DMS79 treated with DMSO at 0.1 percent for 48 hours (cell line): ENCODE measurements at places on chromosomes 6 and 20.
A peak's percentile ranks its signal among the peaks of the same experiment; 100 is the strongest.

GRCh38 chr6:158040051-158040803, 58.6 kb downstream of the SYNJ2 start:
- DNase-seq, result no peak

DNA sequence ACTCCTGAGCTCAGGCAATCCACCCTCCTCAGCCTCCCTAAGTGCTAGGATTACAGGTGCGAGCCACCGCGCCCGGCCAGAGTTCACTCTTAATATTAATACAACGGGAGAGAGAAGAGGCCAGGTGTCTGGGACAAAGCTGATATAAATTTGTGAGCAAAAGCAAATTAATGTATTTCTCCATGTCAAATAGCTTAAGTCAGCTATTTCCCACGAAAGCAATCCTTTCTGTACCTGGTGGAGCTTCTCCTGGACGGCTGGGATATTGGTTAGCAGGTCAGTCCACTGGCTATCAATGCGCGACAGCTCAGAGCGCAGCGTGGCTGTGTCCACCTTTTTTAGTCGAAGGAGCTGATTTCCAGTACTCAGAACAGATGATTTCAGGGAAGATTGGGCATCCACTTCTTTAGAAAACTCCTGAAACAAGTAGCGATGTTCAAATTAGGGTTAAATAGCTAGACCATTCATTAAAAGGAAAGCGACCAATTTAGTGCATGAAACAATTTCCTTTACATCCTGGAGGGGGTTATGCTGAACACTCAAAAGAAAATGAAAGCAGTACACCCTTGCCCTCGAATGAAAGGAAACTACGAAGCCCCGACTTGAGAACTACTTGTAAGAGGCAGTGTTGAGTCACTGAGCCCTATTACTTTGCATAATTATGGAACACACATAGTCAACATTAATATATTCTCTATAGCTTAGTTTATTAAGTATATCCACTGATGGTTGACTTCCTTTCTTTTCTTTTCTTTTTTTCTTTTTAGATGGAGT, 403.4 kb downstream of the SYNE1 start:
- no peak for DNase-seq

DNA sequence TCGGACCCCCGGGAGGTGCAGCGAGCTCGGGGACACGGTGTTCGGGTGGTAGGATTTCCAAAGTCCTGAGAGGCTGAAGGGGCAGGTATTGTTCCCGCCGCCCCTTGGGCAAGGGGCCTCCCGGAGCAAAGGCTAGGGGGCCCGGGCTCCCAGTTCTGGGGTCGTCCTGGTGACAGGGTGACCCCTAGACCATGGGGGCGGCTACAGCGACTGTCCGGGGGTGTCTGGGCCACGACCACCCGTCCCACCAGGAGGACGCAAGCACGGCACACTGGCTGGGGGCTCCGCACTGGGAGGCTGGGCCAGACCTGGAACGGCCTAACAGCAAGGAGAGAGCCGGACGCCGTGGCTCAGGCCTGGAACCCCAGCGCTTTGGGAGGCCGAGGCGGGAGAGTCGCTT, 55.6 kb downstream of the PRR18 start:
- DNase-seq, result no peak

DNA sequence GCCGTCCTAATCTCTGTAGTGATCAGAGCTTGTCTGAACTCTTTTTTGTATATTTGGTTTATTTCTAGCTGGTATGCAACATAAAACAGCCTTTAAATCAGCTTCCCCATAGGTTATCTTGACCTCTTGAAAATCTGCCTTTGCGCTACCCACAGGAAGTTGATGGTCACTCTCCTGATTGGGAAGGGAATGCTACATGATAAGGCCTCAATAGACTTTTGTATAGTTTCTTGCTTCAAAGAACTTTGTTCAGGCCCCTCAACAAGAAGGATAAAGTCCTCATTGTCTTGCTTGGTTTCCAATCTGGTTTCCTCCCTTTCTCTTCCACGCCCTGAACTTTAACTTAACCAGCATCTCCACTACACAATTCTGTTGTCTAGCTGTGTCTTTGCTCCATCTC, 95.4 kb upstream of the TENT5A start:
- no peak for DNase-seq

- DNase-seq, result no peak
These were observed 27.6 kb downstream of the CD40 start for GRCh38 chr20:46145713-46146112.

- DNase-seq, result no peak
These were observed 62.5 kb upstream of the TIAM2 start for GRCh38 chr6:154932515-154933027.

DNA sequence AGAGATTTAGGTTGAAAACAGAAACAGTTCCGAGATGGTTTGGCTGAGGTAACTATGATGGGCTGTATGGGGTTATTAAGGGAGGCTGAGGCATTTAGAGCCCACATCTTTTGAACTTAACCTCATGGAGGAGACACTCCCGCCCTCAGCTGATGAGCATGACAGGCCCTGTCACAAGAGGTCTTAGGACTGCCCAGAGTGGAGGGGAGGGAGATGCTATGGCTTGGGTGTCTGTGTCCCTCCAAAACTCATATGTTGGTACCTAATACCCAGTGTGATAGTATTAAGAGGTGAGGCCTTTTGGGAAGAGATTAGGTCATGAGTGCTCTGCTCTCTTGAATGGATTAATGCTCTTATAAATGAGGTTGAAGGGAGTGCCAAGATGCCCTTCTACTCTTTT, 126.6 kb downstream of the CDC5L start:
- DNase-seq, result no peak

GRCh38 chr6:21665110-21665391, 71.5 kb downstream of the SOX4 start:
- DNase-seq, result peak; percentile 73

DNA sequence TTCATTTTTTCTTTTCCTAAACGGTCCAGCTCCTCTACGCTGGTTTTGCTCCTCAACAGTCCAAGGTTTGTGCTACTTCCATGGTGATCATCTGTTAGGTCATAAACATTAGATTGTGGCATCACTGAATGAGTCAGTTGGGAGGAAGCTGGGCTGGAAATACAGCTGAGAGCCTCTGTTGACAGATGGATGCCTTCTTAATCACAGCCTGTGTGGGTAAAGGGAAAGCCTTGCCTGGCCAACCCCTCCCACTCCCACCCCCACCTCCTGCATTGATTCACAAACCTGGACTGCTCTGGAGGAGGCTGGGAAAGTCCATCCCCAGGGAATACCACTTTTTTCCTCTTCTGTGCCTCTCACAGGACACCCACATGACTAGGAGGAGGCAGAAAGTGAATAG, 180.6 kb upstream of the CCN2 start:
- DNase-seq, result no peak

- no peak for DNase-seq
These were observed 41.8 kb upstream of the APCDD1L start for GRCh38 chr20:58556961-58557360.

DNA sequence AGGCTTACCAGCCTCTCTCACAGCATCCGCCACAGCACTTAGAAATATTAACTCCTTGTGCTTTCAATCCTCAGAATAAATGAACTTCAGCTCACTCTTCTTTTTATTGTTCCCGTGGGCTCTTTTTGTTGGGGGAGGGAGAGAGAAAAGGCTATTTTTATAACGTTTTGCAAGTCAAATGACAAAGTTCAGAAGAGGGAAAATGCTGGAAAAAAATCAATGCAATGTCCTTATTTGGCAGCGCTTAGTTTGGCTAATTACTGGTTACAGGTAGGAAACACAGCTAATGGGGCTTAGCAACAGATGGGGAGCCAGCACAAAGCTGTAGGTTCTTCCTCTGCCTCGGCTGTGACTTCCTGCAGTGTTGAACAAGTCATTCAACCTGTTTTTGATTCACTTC, 1067.0 kb upstream of the MAP3K7 start:
- peak; percentile 17 for DNase-seq

DNA sequence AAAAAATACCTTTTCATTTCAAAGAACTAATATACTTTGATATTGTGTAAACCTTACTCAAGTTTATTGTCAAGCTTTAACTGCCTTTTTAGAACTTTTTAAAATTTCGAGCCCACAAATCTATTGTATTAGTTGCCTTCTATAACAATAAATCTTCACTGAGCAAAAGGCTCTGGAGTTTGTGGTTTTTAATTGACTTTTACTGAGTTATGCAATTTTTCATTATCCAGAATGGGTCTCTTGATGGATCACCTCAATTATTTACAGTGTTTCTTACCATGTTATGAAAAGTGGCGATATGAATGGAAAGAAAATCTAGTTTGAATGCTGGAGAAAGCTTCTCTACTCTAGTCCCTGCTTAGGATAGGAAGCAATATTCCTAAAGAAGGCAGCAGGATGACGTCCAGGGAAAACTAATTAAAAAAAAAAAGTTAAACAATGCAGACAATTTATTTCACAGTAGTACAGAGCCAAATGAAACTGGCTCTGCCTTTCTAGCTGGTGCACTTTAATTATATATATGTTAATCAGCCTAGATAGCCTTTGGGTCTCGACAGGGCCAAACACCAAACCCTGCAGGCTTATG, 5.0 kb downstream of the ID4 start:
- DNase-seq, result peak; percentile 75

- no peak for DNase-seq
These were observed 260.7 kb downstream of the ALDH8A1 start for GRCh38 chr6:134689177-134689576.

DNA sequence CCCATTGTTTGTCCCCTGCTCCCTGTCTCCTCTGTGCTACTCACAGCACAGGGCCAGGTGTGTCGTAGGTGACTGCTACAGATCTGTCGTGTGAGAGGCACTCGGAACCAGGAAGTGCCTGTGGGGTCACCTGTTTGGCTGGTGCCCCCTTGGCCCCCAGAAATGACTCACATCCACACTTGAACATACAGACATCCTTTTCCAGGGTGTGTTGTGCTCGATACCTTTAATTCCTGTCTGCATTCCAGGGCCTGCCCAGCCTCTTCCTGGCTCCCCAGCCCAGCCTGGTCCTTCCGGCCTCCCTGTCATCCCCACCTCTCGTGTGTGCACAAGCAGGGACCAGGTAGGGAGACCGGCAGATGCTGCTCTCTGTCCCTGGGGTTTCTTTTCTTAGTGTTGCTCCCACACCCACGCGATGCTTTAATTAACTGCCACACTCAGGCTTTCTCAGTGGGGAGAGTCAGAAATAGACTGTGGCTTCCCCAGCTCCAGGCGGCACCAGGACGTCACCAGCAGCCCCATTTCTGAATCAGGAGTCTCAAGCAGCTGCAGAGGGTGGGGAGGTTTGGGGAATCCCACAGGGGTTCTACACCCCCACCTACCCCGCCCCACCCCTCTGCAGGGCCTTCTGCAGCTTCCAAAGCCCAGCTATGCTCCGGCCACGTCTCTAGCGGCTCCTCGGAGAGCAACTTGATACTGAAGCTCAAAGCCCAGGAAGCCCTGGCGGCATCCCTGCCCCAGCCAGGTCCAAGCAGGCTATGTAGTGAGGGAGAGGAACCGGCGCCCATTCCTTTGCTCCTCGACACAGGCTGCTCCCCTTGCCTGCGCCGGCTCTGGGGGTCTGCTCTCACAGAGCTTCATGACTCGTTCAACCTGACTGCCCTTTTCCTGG, 102.2 kb downstream of the SYCP2 start:
- no peak for DNase-seq

DNA sequence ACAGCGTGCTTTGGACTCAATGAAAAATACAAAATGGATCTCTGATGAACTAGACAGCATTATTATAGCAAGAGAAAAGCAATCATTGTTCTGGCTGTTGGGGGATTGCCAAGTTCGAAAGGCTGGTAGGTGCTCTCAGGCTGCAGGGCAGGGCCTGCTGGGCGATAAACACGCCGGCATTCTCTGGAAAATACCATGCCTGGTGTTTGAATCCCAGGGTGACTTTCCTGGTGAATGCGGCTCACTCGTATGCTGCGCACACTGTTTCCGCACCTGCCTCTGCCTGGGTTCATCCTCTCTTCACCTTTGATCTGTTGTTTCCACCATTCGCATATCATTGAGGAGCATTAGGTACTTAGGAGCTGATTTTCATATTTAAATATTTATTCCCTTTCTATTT, 37.4 kb downstream of the GCNT2 start:
- DNase-seq, result peak; percentile 20

- DNase-seq, result no peak
These were observed 216.8 kb downstream of the GJA1 start for GRCh38 chr6:121652223-121652622.

- no peak for DNase-seq
These were observed 5.6 kb upstream of the SLC17A9 start for GRCh38 chr20:62946918-62947317.

DNA sequence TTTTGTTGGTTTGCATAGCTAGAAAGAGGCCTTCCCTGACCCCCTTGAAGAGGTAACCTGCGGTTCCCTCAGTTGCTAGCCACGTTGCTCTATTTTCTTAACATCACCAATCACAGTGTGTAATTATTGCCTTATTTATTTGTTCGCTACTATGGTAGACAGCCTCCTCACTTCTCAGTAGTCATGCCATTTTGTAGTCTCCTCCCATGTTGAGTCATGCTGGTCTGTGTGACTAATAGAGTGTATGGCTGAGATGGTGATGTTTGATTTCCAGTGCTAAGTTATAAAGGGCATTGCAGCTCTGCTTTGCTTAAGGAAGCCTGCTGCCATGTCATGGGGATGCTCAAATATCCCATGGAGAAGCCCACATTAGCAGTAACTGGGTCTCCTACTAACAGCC, 236.6 kb upstream of the CHD6 start:
- DNase-seq, result no peak

DNA sequence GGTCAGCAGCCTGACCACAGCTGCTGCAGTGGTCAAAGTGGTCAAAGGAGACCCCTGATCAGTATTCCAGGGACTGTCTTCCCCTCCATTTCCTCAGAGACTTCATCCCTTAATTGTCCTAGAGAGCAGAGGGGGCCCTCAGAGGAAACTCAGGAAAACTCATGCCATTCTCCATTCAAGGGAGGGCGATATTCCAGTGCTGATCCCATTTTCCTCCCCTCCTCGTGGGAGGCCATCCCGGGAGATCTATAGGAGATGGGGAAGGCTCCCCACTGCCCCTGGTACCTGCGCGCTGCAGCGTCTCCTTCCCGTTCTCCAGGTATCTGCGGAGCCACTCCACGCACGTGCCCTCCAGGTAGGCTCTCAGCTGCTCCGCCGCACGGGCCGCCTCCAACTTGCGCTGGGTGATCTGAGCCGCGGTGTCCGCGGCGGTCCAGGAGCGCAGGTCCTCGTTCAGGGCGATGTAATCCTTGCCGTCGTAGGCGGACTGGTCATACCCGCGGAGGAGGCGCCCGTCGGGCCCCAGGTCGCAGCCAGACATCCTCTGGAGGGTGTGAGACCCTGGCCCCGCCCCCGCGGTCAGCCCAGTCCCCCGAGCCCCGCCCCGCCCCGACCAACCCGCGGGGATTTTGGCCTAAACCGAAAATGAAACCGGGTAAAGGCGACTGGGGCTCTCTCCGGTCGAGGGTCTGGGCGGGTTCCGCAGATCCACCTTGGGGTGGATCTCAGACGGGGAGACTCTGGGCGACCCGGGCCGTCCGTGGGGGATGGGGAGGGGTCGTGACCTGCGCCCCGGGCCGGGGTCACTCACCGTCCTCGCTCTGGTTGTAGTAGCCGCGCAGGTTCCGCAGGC, 878 bp downstream of the HLA-C start:
- DNase-seq, result peak; percentile 5
